ENCODE measurements at places on chromosomes 5 and 9.

DNA sequence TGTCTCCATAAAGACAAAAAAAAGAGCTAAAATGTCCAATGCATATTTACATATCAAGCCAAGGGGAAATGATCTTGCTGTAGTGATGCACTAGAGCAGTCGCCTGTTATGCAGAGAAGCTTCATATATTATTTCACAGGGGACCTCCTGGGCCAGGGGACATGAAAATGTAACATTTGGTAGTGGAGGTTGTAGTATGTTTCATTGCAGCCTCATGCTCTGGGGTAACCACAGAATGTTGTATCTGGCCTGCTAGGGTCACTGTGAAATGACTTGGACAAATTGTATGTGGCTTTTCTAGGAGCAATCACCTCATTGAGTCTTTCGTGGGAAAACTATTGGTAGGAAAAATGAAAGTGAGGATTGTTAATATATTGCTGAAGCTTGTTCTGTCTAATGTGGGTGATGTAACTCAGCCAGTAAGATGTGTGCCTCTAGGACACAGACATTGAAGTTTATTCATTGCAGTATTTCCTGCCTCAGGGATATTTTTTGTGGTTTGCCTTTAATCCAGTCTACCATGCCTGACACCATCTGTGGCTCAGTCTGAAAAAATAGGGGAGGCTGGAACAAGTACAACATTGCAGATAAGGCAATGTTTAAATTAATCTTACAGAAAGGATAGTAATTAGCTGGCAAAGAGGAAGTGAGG, 430.8 kb upstream of the TNC start:
- no peak for ATAC-seq

GRCh38 chr5:122772446-122772845, 2.4 kb upstream of the SNX2 start:
- ATAC-seq: no peak

- ATAC-seq: no peak
Observed at GRCh38 chr5:167889276-167889675, 402.2 kb upstream of the WWC1 start.

DNA sequence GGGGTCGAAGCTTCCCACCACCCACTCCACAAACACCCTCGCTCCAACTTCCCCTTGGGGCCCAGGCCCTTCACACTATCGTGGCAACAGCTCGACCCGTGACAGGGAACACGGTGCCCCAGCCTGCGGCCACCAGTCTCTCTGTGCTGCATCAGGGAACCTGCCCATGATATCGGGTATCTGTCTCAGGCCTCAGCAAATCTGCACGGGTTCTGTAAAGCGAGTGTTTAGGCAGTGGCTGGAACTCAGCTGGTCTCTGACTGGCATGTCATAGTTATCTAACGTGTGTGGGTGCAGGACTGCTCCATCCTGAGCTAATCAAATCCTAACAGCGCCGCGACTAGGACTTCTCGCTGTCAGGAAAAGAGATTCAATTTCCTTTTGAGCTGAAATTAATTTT, 42.9 kb downstream of the DBH start:
- no peak for ATAC-seq

DNA sequence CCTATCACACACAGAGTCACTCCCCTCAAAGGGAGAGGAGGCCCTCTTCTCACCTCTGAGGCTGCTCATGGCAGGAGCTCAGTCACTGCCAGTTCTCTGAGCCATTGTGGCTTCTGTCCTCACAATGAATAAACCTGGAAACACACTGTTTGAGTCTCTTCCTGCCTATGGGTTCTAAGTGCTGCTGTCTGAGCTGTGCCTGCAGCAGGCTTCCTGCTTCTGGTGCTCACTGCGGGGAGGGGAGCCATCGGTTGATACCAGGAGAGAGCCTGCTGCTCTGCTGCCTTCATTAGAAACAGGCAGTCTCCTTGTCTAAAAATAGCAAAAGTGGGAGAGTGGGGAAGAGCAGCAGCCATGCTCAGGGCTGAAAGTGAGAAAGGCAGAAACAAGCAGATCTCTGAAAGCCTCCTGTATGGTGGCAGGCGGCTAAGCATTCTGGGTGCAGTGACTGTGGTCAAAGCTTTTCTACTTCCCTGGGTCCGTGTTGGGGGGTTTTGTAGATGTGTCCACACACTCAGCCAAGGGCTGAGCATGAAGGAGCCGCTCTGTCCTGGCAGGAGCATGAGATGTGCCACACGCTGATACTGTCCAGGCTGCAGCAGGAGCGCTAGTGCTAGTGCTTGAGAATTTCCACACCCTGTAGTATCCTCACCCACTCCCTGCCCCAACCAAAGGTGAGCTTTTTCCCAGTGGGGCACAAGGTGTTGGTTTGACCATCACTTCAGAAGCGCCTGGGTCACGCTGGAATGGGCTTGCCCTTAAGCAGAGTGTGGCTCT, 34.2 kb downstream of the PRKACG start:
- no peak for ATAC-seq

- peak; percentile 15 for ATAC-seq
Observed at GRCh38 chr5:142053426-142054151, 40.8 kb upstream of the GNPDA1 start.

GRCh38 chr9:136058084-136058483, 37.0 kb downstream of the NACC2 start:
- no peak for ATAC-seq

DNA sequence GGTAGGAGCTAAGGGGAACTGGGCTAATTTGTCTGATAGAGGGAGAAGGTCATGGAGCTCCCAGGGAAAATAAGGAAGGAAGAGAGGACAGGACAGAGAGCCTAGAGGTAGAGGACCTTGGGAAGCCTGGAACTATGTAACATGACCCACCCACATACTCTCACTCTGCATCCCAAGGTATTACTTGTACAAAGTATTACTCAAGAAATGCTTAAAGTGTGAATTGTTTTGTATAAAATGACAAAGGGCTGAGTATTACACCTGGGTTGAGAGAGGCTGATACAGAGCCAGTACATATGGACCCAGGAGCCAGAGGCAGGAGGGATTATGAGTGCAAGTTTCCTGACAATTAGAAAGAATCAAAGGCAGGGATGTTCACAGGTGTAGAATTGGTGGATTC, 80.5 kb upstream of the ANKRD55 start:
- ATAC-seq: no peak

GRCh38 chr5:39226100-39226451, 6.7 kb upstream of the FYB1 start:
- ATAC-seq: peak; percentile 45

DNA sequence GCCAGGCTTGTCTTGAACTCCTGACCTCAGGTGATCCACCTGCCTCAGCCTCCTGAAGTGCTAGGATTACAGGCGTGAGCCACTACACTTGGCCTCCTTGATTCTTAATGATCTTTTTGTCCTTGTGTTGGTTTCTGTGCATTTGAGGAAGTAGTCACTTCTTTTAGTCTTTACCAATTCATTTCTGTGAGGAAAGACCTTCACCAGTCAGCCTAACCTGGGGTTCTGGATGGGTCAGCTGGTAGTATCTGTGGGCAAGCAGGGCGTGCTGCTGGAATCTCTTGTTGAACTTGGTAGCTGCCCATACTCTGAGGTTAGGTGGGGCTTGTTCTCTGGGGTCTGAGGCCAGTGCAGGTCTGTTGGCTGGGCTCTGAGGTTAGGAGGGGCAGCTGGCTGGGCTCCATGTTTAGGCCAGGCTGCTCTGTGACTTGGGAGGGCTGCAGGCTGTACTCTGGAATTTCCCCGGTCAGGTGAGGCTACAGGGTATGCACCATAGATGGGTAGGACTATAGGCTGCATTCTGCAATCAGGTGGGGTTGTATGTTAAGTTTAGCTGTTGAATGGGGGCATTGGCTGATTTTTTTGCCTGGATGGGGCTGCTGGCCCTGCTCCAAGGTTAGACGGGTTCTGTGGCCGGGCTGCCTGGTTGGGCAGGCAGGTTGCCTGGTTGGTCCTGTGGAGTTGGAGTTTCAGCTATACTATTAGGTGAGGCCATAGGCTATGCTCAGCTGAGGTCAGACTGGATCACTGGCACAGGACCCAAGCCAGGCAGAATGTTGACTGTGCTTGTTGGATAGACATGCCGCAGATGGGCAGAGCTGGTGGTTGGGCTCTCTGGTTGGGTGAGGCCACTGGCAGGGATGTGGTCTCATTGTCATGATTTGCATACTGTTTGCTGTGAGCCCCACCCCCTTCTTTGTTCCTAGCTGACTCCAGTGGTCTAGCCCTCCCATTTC, 19.2 kb downstream of the UBAP1 start:
- ATAC-seq: peak; percentile 95

DNA sequence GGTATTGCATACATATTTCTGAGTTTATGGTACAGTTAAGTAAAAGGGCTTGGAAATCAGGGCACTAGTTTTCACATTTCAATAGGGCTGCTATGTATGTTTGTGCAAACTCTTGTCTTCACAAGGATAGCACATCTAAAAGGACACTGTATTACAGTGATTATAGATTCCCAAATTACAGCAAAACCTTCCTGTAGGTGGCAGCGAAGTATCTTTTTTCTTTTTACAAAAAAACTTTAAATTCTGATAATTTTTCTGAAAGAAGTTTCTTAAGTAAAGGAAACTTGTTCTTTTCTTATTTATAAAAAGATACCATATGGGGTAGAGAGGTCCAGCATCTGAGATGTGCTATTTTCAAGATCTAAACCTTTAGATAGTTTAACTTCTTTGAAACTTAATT, 337.8 kb downstream of the PTPRD start:
- no peak for ATAC-seq

- ATAC-seq: no peak
Observed at GRCh38 chr5:56853698-56854097, 38.3 kb downstream of the MAP3K1 start.

GRCh38 chr5:43038496-43038989, 1.6 kb downstream of the ANXA2R start:
- ATAC-seq: no peak

- no peak for ATAC-seq
Observed at GRCh38 chr9:111108946-111109345, 70.7 kb upstream of the LPAR1 start.

- ATAC-seq: no peak
Observed at GRCh38 chr5:59569158-59569557, 324.4 kb downstream of the PDE4D start.
